CD4-positive, alpha-beta T cell (primary cell): ENCODE measurements at places on chromosomes 5 and 9.

DNA sequence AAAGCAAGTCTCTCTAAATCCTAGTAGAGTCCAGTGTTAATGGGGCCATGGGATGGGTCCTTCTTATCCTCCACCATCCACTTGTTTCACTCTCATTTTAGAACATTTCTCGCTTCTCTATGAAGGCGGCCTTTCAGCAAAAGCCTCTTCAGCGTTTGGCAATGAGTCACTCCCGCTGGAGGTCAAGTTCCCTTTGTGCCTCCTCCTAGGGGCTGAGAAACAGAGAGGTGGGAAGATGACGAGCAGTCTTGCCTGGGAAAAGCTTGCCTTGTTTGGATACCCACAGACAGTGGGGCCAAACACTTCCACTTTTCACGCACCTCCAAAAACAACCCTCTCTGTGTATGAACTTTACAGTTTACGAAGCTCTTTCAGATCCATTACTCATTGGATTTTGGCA, 168.8 kb downstream of the GABBR2 start:
- DNase-seq = no peak

- DNase-seq = no peak
Observed at GRCh38 chr5:170474489-170475274, 29.1 kb upstream of the KCNIP1 start.

DNA sequence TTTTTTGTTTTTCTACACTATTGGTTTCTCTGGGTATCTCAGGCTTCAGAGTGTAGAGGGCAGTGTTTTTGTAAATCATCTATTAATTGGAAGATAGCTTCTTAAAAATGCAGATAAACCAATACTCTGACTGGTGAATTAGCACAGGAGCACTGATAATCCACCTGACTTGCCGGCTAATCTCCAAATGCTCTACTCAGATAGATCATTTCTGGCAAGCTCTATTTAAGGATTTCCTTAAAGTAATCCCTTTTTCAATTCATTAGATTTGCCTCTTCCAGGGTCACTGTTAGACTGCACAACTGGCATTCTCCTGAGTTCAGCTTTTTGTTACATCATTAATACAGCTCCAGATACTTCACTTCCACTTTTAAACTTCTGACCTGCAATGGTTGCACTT, 1390.3 kb upstream of the NUDT12 start:
- no peak for DNase-seq

- no peak for DNase-seq
Observed at GRCh38 chr5:96087939-96088338, 126.3 kb upstream of the ELL2 start.

DNA sequence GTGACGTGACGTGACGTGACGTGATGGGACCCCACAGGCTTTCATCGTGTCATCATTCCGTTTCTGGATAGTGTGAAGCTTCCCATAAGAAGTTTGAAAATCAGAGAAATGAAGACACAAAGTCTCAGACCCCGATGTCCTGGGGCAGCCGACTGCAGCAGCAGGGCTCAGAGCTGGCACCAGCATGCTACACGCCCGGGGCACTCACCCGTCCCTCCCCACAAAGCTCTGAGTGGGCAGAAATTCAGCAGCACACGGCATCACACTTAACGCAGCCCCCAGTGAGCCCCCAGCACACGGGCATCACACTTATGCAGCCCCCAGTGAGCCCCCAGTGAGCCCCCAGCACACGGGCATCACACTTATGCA, 42.2 kb downstream of the SLC12A7 start:
- DNase-seq = no peak

GRCh38 chr9:88996046-88996920, 5.0 kb downstream of the S1PR3 start:
- DNase-seq = no peak

DNA sequence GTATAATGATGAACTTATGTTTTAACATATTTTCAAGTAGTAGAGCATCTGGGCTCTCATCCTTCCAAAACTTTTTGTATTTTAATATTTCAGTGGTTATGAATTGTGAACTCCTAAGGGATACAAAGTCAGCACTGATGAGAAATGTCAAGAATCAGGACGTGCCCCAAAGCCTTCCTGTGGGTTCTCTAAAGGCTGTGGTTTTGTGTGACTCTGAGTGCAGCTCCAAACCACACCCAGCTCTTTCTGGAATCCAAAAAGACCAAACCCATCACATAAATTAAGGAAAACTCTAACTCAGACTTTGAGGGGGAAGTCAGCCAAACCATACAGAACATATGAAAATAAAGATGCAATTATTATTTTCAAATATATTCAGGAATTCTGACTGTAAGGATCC, 40.8 kb upstream of the SMU1 start:
- no peak for DNase-seq

DNA sequence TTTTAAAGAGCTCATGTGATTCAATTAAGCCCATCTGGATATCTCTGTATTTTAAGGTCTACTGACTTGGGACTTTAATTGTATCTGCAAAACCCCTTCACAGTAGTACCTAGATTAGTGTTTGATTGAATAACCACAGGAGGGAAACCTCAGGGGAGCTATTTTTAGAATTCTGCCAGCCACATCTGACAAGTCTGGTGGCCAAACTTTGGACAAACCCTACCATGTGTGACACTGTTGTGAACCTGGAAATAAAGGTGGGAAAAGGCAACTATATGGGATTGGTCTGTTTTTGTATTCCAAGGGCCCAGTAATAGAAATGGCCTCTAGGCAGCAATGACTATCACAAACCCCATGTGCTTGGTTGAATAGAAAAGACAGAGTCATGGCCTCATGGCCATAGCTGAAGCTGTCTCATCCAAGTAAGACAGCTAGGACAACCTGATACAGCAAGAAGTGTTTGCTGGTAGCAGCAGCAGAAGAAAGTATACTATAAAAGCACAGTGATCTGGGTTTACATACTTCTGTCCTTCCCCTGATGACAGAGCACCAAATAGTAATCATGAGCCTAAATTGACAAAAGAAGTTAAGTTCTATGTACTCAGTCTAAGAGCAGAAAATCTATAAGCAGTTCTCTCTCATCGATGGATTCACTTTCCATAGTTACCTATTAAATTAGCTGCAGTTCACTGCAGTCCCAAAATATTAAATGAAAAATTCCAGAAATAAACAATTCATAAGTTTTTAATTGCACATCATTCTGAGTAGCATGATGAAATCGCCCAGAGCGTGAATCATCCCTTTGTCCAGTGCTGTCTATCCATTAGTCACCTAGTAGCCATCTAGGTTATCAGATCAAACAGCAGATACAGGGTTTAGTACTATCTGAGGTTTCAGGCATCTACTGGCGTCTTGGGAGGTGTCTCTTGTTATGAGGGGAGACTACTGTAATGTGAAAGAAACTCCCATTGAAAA, 189.8 kb downstream of the ARHGAP26 start:
- DNase-seq = no peak

DNA sequence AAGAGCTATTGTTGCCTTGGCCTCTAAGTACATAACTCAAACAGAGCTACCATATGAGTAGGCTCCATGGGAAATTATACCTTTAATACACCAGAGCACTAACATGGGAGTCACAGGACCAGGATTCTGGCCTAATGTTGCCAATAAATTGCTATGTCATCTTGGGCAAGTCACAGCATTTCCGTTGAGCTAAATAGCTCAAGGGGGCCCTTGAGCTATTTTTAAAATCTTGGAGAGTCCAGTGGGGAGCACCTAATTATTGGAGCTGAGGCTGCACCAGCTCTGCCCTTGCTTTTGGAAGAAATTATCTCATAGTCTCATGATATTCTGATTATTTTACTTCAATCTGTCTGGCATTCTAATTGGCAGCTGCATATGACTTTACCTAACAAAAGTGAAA, 350.8 kb downstream of the ENC1 start:
- DNase-seq = no peak

DNA sequence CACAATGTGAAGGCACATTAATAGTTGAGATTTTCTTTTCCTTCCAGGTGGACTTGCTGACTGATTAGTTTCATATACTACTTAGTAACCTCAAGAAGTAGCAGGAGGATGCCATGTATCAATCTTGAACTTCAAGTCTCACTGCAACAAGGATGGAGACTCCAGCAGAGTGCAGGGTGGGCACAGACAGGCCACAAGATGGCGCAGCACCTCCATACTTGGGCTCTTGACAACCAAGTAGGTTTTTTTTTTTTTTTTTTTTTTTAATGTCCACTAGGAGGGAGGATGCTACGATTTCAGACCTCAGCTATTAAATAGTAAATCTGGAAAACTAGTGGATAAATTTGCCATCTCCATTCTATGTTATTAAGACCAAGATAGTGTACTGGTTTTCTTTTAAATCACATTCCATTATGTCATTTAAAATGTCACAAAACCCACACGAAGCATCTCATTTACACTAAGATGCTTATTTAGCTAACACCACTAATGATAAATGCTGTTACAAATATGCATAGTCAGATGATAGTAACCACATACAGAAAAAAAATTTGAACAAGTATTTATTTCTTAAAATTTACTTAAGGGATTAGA, 58.6 kb downstream of the IL6ST start:
- DNase-seq = peak; percentile 69

- DNase-seq = no peak
Observed at GRCh38 chr5:85049020-85049419, 664.3 kb upstream of the EDIL3 start.

DNA sequence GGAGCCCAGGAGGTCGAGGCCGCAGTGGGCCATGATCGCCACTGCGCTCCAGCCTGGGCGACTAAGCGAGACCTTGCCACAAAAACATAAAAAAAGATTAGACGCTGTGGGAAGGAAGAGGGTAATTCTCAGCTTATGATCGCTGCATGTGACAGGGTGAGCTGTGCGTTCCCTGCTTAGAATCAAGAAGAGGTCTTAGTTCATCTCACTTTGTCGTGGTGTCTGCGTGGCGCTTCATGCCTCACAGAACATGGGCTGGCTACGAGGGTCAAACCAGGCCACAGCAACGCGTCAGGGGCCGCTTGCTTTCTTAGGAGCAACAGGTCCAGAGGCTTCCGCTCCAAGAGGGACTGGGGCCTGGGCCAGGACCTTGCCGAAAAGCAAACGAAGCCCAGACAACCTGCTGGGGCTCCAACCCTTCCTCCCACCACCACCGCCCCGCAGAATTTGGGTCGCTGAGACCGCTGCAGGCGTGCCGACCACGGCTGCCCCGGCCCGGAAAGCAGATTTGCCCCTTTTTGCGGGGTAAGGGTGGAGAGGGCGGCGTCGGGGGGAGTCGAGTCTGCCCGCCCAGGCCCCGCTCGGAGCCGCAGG, 10.0 kb upstream of the GRIN1 start:
- DNase-seq = no peak

DNA sequence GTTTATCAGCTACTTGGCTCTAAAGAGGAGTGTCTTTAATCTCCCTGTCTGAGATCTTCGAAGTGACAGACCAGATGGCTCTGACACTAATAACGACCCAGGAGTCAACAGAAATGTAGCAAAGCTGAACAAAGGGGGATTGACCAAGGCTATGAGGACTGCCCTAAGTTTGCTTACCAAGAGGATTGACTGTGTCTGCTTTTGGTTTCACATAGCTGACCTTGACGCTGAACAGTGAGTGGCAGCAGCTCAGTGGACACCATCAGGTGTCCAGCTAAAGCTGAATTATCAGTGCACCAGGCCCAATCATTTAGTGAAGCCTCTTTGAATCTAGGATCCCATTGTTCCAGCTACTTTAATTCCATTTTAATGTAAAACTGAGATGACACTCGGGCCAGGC, 262.6 kb downstream of the COX7C start:
- DNase-seq = no peak

DNA sequence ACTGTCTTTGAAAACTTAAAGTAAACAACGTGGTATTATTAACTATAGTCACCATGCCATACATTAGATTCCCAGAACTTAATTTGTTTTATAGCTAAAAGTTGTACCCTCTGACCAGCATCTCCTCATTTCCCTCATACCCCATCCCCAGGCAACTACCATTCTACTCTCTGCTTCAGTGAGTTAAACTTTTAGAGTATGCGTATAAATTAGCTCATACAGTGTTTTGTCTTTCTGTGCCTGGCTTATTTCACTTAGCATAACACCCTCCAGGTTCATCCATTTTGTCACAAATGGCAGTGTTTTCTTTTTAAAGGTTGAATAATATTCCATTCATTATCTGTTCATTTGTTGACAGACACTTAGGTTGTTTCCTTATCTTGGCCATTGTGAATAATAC, 14.2 kb downstream of the COMMD10 start:
- no peak for DNase-seq

DNA sequence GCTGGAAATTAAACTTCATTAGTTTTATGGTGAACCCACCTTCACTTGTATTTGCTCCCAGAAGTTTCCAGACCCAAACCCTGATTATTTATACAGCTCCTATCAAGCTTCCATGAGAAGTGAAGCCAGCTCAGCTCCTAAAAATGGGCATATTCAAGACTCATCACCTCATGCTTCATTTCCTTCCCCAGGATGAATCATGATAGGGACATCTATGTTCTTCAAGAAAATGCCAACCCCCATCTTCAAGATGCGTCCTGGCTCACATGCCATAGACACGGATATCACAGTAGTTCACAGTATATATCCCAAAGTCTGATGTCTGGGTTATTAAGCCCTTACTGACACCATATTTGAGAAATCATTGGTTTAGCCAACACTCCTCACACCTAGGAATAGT, 217.6 kb downstream of the NPR3 start:
- no peak for DNase-seq

GRCh38 chr5:163408311-163408923, 29.0 kb upstream of the CCNG1 start:
- peak; percentile 36 for DNase-seq

DNA sequence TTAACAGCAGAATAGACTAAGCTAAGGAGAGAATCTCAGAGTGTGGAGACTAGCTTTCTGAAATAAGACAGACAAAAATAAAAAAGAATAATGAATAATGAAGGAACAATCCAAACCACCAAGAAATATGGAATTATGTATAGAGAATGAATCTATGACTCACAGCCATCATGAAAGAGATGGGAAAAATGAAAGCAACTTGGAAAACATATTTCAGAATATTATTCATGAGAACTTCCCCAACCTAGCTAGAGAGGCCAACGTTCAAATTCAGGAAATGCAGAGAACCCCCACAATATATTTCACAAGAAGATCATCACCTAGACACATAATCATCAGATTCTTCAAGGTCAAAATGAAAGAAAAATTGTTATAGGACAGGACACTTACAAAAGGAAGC, 349.0 kb upstream of the MPDZ start:
- no peak for DNase-seq

DNA sequence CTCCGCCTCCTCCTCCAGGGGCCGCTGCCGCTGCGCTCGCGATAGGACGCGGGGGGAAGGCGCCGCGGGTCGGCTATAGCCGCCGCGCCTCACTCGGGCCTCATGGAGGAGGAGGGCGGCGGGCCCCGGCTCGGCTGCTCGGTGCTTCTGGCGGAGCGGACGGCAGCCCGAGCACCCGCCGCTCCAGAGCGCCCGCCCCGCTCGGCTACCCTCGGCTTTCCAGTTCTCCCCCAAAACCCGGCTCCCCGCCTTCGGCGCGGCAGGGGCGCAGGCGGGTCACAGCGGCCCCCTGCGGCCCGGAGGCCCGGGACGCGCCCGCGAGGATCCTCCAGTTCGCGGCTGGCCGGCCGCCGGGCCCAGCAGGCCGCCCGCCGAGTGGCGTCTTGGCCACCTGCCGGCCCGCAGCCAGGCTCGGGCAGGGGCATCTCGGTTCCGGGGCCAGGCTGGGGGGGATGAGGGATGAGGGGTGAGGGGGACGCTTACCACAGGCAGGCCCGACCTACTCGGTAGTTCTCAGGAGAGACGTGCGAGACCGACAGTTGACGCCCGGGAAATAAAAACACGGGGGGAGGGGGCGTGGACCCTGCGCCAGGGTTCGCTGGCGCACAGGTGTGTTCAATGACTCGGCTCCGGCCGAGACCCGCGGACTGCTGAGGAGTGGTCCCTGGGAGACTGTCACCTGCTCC, at the start of gene PAIP1:
TSS of gene PAIP1 (minus strand) at position 221 of the 686 bp plus-strand sequence. CDS start 231 bp downstream, outside the sequence.
- DNase-seq = peak; percentile 82

GRCh38 chr9:133603135-133603927, 5.9 kb downstream of the FAM163B start:
- no peak for DNase-seq
